ENCODE measurements at places on chromosomes 7 and 10.

GRCh38 chr10:129936266-129936922 is 27.7 kb downstream of the EBF3 start:
- DNase-seq = no peak

GRCh38 chr7:4006687-4007086 is 675.4 kb upstream of the FOXK1 start:
- DNase-seq = no peak

DNA sequence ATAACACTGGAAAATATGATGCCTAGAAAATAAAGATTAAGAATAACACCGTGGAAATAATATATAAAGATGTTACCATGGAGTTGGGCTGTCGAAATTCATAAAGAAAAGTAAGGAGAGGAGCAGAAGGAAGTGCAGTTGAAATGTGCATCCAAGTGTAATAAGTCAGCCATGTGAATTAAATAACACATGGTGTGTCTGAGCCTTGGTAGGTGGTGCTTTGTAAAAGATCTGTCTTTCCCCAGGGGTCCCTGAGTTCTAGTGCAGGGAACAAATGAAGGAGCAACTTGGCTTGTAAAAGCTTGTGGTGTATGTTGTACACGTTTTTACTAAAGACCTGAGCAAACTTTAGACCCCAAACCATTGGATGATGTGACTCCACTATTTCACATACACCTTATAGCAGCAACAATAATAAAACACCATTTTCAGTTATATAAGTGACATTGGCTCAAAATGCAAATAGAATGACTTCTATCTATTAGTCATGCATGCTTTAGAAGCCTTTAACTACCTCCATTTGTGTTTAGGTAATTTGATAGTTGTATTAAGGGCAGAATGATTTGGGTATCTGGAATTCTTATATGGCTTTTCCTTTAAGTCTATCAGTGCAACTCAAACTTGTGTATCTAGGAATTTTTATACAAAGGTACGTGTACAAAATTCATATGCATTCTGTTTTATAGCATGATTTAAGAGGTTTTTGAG is 11.3 kb downstream of the STARD3NL start:
- no peak for DNase-seq

- no peak for DNase-seq
These were observed 68.9 kb upstream of the NMT2 start for GRCh38 chr10:15237351-15237750.

DNA sequence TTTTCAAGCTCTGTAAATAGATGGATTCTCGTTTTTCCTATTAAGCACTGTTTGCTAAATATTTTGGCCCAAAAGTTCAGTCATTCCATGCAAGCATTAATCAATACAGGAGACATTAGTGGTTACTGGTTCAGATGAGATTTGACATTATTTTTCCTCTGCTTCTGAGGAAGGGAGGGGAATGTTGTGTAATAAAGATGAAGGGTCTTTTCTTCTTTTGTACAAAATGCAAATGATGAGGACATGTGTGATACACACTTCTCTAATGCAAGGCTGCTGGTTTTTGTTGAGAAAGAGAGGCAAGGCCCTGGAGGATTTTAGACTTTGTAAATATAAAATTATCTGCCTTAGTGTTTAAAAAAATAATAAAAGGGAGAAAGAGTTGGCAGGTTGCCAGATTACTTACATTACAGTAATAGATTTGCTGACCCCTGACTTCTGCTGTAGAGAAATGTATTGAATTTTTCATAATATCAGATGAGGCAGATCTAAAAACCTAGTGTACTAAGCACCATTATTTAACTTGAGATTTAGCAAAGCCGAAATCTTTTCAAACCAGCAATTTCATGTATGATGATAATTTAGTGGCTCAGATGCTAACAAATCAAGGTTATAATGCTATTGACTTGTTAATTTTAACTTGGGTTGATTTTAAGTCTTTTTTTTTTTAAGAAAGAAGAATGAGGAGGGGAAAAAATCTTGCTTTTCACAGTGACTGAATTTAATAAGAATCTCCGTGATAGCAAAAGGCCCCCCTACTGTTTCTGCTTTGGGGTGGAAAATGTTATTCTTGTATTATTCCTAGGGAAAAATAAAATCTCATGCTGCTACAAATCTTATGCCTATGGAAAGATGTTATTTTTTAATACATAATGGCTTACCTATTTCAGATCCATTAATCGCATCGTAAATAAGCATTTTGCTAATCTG is 180.1 kb downstream of the ARID5B start:
- DNase-seq = no peak

- peak; percentile 5 for DNase-seq
These were observed 24.5 kb downstream of the UNCX start for GRCh38 chr7:1257221-1257620.
